Stimulated activated CD4-positive, alpha-beta T cell treated with anti-CD3 and anti-CD28 coated beads, Interleukin-4, amount 100 ng/mL, for 24 hours (primary cell): ENCODE measurements at places on chromosomes 5 and 9.

DNA sequence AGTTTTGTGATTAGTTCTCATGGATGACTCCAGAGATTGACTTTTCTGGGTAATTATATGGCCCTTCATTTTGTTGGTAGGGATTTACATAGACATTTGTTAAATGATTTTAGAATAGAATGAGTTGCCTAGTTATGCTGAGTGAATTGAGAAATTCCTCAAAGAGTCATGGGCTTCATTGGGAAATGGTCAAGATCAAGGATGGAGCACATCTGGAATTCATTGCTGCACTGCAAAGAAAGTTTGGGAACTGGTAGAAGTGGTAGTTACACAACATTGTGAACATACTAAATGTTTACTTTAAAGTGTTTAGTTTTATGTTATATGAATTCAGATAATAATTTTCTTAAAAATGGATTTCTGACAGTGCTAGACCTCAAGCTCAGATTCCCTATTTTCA lies 46.5 kb downstream of the PIP5K1B start:
- DNase-seq = no peak

DNA sequence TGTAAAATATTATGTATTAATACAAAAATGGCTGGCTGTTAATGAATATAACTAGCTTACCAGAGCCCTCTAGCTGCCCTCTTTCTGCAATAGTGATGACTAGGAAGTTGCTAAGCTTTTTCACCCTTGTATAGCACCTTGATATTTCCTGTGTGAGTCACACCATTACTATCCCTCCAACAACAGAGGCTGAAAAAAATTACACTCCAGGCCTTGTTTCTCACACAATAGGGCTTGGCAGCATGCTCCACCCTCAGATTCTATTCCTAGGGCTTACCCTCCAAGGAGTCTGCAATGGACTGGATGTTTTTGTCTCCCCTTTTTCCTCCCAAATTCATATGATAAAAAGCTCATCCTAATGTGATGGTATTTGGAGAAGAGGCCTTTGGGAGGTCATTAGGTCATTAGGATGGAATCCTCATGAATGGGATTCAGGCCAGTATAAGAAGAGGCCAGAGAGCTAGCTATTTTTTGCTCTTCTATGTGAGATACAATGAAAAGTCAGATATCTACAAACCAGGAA lies 184.6 kb upstream of the MAP1B start:
- no peak for DNase-seq

- no peak for DNase-seq
These were observed 10.4 kb upstream of the ORM1 start for GRCh38 chr9:114312513-114312875.

GRCh38 chr5:119070578-119070827 lies 384 bp upstream of the DMXL1 start:
- DNase-seq = no peak

DNA sequence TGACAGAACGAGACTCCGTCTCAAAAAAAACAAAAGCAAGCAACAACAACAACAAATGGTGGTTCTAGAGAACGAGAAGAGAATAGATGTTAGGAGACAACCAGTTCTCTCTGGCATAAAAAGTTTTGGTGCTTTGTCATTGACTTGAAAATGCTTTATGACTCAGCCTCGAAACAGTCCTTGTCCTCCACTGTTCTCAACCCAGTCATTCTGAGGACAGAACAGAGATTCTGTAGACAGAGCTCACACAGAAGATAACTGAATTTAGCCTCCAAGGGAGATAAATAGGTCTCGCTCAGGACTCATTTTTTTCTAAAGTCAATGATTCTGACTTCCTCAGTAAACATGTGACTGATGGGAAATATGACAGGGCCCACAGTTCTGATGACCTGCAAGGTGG lies 76.0 kb upstream of the FSTL4 start:
- DNase-seq = no peak

- peak; percentile 28 for DNase-seq
These were observed 51.5 kb downstream of the CEP120 start for GRCh38 chr5:123371575-123372179.

DNA sequence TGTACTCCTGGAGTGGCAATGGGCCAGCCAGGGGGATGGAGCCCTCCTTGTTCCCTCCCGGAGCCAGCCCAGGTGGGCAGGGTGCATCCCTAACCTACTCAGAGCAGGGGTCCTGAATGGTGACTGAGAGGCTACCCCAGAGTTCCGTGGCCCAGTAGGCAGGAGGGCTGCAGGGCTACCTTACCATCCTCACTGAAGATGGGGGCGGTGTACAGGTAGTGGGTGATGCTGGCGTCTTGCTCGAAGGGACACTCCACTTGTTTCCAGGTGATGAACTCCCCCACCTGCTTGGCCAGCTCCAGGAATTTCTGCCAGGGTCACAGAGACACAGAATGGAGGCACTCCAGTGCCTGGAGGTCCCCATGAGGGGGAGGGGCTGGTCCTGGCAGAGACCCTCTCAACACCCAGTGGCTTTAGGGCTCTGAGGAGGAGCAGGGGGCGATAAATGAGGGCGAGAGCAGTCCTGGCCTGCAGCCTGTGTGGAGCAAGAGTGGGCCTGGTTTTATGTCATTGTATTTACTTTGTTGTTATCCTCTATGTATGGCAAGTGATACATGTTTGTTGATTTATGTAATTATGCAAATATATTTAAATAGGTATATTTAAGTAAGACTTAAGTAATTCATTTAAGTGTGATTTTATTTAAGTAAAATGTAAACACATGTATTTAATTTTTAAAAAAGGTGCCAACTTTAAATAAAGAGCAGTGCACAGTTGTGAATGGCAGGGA lies 39.9 kb upstream of the RNF130 start:
- DNase-seq = no peak

- no peak for DNase-seq
These were observed 680.8 kb upstream of the SEMA6A start for GRCh38 chr5:117255211-117256027.

DNA sequence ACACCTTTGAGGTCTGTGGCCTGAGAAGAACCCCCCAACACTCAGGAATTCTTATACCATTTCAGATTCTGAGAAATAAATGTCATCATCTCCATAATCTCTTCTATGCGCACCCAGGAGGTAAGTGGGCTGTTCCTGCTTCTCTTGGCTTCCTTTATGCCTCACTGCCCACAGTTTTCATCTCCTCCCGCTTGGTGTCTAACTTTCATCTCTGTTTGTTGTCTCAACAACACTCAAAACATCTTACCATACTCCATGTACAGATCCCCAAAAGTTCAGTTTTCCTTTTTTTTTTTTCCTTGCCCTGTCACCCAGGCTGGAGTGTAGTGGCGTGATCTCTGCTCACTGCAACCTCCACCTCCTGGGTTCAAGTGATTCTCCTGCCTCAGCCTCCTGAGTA lies 170.2 kb upstream of the FREM1 start:
- no peak for DNase-seq

GRCh38 chr9:109483744-109484429 lies 14.2 kb downstream of the PTPN3 start:
- DNase-seq = no peak

DNA sequence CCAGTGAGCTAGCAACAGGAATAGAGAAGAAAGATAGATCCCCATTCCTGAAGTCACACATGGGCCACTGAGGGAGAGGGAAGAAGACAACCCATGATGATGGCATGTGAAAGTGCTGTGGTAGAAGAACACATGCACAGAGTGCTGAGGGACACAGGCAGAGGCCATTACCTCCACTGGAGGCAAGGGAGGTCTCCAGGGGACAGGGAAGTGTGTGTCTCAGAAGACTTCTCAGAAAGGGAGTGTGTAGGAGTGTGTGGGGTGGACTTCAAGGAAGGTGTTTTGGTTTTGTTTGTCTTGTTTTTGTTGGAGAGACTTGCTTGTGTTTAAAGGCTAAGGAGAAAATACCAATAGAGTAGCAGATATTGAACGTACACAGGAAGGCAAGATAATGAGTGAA lies 77.0 kb upstream of the SMARCA2 start:
- no peak for DNase-seq

DNA sequence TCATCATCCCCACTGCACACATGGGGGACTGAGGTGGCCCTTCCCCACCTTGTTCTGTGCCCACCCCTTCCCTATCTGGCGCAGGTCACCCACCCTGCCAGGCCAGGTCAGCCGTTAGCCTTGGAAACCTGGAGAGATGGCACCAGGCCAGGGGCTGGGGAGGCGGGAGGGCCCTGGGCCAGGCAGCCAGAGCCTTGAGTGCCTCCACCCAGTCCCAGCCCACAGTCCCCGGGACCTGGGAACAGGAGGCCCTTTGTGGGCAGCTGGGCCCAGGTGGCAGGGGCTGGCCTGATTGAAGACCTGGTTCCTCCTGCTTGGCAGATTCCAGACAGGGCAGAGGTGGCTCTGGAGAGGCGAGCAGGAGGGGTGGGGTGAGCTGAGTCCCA lies 70.6 kb downstream of the LRSAM1 start:
- DNase-seq = no peak

DNA sequence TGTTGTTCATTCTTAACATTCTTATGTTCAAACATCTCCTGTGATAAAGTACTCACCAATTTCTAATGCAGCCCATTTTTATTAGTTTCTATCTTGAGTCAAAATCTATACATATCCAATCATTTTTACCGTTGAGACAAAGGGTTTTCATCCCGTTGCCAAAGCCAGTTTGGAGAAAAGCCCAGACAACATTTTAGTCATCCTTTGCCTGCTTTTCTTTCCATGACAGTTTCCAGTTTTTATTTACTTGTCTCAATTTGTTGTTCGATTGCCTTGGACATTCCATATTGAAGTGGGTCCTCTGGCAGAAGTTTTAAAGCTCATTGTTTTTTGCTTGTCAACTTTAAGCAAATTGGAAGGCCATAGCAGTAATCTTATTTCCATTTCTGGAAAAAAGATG lies 123.9 kb downstream of the RAB3C start:
- no peak for DNase-seq

- DNase-seq = no peak
These were observed 56.0 kb downstream of the PLK2 start for GRCh38 chr5:58403822-58404433.

GRCh38 chr9:116288658-116289057 lies 135.1 kb downstream of the PAPPA start:
- no peak for DNase-seq

GRCh38 chr9:36436909-36437308 lies 36.8 kb upstream of the RNF38 start:
- no peak for DNase-seq

GRCh38 chr9:70052768-70053167 lies 9.1 kb downstream of the MAMDC2 start:
- DNase-seq = no peak

DNA sequence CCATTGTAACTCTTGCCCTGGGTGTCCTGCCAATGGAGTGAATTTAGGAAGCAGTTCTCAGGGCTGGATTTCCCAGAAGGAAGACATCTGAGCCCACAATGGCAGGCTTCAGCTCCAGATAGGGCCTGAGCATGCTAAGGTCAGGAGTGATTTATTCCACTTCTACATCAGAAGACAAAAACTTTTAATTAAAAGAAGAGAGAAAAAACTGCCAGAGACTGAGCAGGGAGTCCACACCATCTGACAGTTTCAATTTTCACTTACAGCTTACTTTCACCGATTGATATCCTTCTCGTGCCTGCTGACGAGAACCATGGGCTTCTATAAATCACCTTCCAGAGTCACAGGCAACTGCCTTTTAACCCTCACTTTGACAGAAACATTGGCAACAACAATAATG lies 228.3 kb upstream of the BRINP1 start:
- no peak for DNase-seq

DNA sequence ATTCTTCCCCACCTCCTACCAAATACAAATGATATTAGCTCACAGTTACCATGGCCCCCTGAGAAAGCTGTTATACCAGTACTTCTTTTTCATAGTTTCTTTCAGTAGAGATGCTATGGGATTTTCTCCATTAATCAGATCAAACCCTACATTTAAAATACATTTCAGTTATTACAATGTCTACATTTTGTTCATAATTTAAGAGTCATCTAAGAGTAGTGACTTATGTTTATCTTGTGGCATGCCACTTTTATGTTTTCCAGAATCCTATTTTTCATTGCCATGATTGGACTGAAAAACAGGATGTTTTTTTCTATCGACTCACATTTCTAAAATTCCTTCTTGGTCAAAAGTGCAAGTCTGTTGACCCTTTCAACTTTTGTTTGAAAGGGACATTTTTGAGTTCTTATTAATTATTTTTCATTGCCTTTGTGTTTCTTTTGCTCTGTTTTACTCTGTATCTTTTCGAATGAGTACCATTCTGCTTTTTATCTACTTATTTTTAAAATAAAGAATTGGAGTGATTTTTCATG lies 77.4 kb upstream of the ANXA1 start:
- no peak for DNase-seq

GRCh38 chr5:166024970-166025369 lies 2266.5 kb upstream of the WWC1 start:
- DNase-seq = no peak

DNA sequence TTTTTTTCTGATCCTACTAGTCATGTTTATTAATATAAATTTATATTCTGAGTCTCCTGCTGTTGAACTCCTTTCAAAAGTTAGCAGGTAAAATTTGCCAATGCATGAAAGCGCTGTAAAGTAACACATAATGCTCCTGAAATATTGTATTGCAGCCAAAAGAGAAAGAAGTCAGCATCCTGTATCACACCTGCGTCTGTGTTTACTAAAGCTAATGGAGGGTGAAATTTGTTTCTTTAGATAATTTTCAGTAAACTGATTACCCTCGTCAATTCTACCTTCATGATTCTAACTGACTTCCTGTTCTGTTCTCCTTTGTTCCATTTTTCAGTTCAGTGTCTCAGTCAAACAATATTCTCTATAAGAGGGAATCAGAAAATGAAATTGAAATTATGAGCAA lies 415.4 kb downstream of the CDH9 start:
- no peak for DNase-seq

DNA sequence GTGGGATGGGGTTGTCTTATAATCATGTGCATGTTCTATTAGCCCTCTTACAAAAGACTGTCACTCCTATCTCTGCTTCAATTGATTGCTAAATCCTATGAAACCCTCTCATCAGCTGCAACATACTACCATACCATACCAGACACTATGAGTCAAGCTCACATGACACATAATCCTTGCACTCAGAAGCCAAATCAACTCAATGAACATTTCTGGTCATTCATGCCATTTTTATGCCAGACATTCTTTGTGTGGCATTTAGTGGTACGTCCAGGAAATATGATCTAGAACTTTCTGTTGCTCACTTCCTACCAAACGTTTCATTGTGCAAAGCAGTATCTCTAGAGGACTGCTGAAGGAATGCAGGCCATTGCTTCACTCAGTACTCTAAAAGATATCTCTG lies 159.2 kb upstream of the GNA14 start:
- no peak for DNase-seq

GRCh38 chr5:150154618-150155128 lies 972 bp downstream of the PDGFRB start:
- no peak for DNase-seq

- DNase-seq = no peak
These were observed 31.3 kb downstream of the ABHD17B start for GRCh38 chr9:71879644-71880174.

- peak; percentile 6 for DNase-seq
These were observed 66.9 kb downstream of the DCP2 start for GRCh38 chr5:113043491-113043931.

- no peak for DNase-seq
These were observed 102.1 kb downstream of the PAM start for GRCh38 chr5:102857076-102857818.

- no peak for DNase-seq
These were observed 23.2 kb downstream of the ZBTB34 start for GRCh38 chr9:126883636-126884035.

- no peak for DNase-seq
These were observed 240.0 kb downstream of the GOLPH3 start for GRCh38 chr5:31934156-31934555.
